Stimulated activated CD8-positive, alpha-beta memory T cell treated with anti-CD3 and anti-CD28 coated beads, Interleukin-4, amount 100 ng/mL, for 4 hours (primary cell): ENCODE measurements at places on chromosomes 7 and 10.

GRCh38 chr7:51015581-51015980 lies 232.9 kb upstream of the GRB10 start:
- DNase-seq, result no peak

- no peak for DNase-seq
These were observed 185.1 kb downstream of the SEMA3D start for GRCh38 chr7:85001495-85002345.

DNA sequence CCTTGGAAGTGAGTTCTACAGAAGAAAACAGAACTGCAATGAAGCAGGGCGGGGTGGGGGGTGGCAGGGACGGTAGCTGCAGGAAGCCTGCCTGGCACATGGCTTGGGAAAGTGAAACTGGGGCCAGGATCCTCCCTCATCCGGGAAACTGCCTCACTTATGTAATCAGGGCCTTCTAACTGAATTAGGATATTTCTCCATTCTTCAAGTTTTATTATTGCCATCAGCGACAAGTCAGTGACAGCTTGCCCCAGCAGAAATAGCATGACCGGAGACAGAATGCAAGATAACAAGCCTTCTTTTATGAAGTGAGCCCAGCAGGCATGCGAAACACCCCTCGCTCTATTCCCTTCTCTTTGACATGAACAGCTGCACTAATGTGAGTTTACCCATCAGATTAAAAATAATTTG lies 77.5 kb upstream of the CACUL1 start:
- no peak for DNase-seq

- no peak for DNase-seq
These were observed 12.5 kb downstream of the PROSER2 start for GRCh38 chr10:11835704-11836103.

GRCh38 chr7:102840404-102840803 lies 72.4 kb upstream of the LRRC17 start:
- DNase-seq, result no peak

DNA sequence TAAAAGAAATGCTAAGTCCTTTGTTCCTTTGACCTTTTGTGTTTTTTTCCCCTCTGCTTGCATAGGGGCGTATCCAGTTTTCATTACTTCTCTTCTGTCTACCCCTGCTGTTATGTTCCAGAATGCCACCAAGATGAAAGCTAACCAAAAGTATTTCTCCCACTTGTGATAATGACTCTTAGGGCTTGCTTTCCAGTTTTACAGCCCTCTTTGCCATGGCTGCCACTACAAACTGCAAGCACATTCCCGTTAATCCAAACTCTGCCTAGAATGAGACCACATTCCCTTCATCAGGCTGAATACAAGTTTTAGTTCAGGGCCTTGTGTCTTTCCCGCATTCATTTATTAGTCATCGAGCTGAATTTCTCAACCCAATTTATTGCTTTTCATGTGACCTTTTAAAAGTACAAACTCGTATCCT lies 23.6 kb upstream of the CD36 start:
- no peak for DNase-seq

GRCh38 chr7:35556515-35557471 lies 138.1 kb downstream of the HERPUD2 start:
- DNase-seq, result no peak

- DNase-seq, result no peak
These were observed 62.6 kb downstream of the ADK start for GRCh38 chr10:74213571-74214162.

GRCh38 chr10:45557275-45557905 lies 115.2 kb downstream of the ZFAND4 start:
- no peak for DNase-seq

GRCh38 chr7:42469341-42469740 lies 232.3 kb upstream of the GLI3 start:
- no peak for DNase-seq

DNA sequence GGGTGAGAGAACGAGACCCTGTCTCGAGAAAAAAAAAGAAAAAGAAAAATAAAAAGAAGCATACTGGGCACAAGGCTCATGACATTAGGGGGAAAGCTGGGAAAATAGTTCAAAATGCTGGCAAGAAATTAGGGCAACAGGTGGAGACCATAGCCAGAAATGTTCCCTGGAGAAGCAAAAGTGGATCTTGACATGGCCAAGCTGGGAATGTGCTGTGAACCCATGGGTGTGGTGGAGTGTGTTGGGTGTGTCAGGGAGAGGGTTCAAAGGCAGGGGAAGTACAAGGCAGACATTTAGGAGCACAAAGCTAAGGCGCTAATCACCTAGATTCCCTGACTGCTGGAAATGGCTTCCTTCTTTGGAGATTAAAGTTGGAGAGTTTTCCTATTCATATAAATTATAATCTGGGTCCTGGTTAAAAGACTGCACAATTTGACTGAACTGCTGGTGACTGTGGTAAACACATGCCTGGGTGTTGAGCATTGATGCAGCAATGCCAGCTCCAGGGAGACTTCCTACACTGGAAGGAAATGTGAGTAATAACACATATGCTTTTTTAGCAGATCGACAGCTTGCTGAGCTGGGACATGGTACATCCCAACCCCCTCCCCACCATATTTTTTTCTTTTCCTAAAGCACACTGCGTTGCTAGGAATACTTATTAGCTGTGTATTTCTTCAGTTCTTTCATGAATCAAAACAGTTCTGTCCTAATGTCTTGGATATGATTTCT lies 70.1 kb upstream of the ARHGAP21 start:
- DNase-seq, result no peak
